ENCODE measurements at places on chromosomes 5 and 9.

DNA sequence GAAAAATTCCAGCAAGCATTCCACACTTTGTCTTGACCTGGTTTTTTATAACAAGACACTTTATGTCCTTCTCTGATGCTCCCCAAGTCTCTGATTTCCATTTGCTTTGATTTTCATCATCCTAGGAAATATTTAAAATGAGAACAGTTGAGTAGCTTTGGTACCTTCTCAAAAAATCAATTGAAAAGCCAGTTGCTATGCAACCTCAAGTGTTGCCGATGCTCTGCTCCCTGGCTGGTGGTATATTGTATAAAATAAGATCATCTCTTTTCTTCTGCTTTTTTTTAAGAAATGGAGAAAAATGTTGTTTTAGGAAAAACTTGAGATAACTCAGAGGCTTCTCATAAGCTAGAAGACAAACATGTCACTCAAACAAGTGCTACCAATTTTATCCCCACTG, 109.7 kb downstream of the ZNF354C start:
- H3K4me1 ChIP-seq = peaks cover 16% of the 10 kb centered on the region
- no peak for DNase-seq
- no peak overlapping the region for H3K4me3 ChIP-seq

- H3K27ac ChIP-seq = no peak overlapping the region
- H3K4me1 ChIP-seq = no peaks in the 10 kb centered on the region
- no peaks in the 10 kb centered on the region for H3K36me3 ChIP-seq
These were observed 168.0 kb downstream of the CCDC171 start for GRCh38 chr9:15720861-15721260.

- H3K4me3 ChIP-seq = no peak overlapping the region
- no peak for DNase-seq
- H3K4me1 ChIP-seq = no peaks in the 10 kb centered on the region
- H3K27ac ChIP-seq = peak overlapping the region; percentile 17
These were observed 26.8 kb upstream of the CSF1R start for GRCh38 chr5:150113047-150113744.

- H3K4me1 ChIP-seq = peaks cover 8% of the 10 kb centered on the region
- no peaks in the 10 kb centered on the region for H3K36me3 ChIP-seq
- no peaks in the 10 kb centered on the region for H3K27me3 ChIP-seq
- H3K27ac ChIP-seq = no peak overlapping the region
- DNase-seq = no peak
These were observed 179.1 kb downstream of the FGF1 start for GRCh38 chr5:142506756-142507155.

DNA sequence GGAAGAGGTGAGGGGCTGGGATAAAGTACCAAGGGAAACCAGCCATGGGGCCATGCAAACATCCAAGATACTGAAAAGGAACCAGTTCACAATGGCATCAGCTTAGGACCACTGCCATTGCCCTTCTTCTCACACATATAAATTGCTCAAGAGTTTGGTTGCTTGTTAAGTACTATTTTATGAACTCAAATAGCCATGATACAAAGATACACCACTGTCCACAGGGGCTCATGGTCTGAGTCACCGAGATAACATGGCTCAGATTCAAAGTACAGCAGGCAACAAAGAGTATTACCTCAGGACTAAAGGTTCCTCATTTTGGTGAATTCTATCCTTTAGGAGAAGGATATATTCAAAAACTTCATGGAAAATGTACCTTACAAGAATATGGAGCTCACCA, 55.6 kb downstream of the FANCC start:
- H3K4me3 ChIP-seq = no peak overlapping the region
- DNase-seq = no peak
- no peaks in the 10 kb centered on the region for H3K27me3 ChIP-seq
- H3K27ac ChIP-seq = no peak overlapping the region
- no peaks in the 10 kb centered on the region for H3K36me3 ChIP-seq

- H3K4me1 ChIP-seq = peaks cover 6% of the 10 kb centered on the region
- H3K27ac ChIP-seq = no peak overlapping the region
- no peaks in the 10 kb centered on the region for H3K27me3 ChIP-seq
- no peaks in the 10 kb centered on the region for H3K36me3 ChIP-seq
These were observed 155.0 kb downstream of the GLIS3 start for GRCh38 chr9:4144869-4145268.

- no peaks in the 10 kb centered on the region for H3K27me3 ChIP-seq
- DNase-seq = no peak
- peaks cover 5% of the 10 kb centered on the region for H3K4me1 ChIP-seq
- H3K4me3 ChIP-seq = no peak overlapping the region
- H3K27ac ChIP-seq = peak overlapping the region; percentile 94
These were observed 12.3 kb downstream of the PDLIM4 start for GRCh38 chr5:132269635-132270334.

DNA sequence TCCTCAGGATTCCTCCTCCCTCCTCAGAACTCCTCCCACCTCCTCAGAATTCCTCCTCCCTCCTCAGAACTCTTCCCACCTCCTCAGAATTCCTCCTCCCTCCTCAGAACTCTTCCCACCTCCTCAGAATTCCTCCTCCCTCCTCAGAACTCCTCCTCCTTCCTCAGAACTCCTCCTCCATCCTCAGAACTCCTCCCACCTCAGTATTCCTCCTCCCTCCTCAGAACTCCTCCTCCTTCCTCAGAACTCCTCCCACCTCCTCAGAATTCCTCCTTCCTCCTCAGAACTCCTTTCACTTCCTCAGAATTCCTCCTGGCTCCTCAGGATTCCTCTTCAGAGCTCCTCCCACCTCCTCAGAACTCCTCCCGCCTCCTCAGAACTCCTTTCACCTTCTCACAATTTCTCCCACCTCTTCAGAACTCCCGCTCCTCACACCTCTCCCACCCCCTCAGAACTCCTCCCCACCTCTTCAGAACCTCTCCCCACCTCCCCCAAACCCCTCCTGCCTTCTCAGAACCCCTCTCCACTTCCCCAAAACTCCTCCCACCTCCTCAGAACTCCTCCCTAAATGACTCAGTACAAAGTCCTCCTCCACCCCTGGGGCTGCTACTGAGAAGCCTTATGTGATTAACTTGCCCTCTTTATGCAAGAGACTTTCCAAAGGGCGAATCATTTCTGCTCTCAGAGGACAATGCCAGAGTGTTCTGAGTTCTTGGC, 23.2 kb downstream of the SLC46A2 start:
- H3K27me3 ChIP-seq = no peaks in the 10 kb centered on the region
- H3K36me3 ChIP-seq = no peaks in the 10 kb centered on the region
- H3K4me1 ChIP-seq = peaks cover 7% of the 10 kb centered on the region
- peak overlapping the region; percentile 61 for H3K27ac ChIP-seq

DNA sequence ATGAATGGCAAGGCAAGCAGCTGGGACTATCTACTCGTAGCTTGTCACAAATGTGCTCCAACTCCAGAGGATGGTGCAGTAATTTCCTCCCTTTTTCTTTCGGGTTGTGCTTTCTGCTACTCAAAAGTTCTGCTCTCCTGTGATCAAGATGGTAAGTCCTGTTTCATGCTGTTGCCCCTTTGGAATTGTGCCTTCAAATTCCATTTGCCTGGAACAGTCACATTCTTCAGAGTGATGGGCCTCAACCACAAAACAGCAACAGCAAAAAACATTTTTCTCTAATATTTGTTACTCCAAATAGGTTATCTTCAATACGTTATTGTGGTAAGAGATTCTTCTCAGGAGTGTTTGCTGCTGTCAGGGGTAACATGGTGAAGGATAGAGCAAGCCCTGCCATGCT, 209.3 kb downstream of the PALM2AKAP2 start:
- no peak overlapping the region for H3K4me3 ChIP-seq
- DNase-seq = no peak
- H3K4me1 ChIP-seq = no peaks in the 10 kb centered on the region
- H3K36me3 ChIP-seq = no peaks in the 10 kb centered on the region
- H3K27me3 ChIP-seq = no peaks in the 10 kb centered on the region

- H3K27me3 ChIP-seq = no peaks in the 10 kb centered on the region
- no peaks in the 10 kb centered on the region for H3K36me3 ChIP-seq
- H3K4me1 ChIP-seq = no peaks in the 10 kb centered on the region
- no peak overlapping the region for H3K27ac ChIP-seq
- DNase-seq = no peak
These were observed 49.0 kb upstream of the ATG10 start for GRCh38 chr5:81922854-81923279.

GRCh38 chr5:158382473-158382872, 523.5 kb upstream of the CLINT1 start:
- DNase-seq = peak; percentile 4
- H3K36me3 ChIP-seq = no peaks in the 10 kb centered on the region
- no peak overlapping the region for H3K27ac ChIP-seq
- H3K27me3 ChIP-seq = no peaks in the 10 kb centered on the region

DNA sequence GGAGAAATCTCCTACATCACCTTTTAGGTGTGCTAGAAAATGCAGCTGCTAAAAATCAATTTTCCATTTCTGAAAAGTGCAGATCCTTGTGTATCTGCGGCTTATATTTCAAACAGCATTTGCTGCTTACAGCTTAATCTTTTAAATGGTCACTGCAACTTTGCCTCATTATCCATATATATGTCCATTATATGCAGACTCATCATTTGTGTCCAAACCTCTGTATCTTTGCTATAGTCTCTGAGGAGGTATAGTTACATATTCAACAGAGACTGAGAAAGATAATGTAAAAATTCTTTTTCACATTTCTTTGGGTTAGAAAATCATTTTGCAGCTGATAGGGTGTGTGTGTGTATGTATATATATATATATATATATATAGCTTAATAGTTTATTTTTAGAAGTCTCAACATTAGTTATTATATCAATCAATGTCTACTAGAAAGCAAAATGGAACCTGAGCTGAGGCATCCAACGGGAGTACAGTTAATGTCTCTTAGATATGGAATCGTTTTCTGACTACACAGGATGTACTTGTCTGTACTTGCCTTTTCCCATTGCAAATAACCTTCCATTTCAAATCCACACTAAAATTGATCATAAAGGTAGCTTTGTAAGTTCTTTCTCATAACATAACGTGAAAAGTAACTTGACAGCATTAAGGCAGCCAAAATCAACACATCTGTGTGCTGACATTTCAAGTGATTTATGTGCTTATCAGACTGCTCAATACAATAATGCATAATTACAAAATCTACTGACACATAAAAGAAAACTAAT, 267.0 kb upstream of the HAPLN1 start:
- no peak overlapping the region for H3K4me3 ChIP-seq
- H3K27me3 ChIP-seq = no peaks in the 10 kb centered on the region
- H3K36me3 ChIP-seq = no peaks in the 10 kb centered on the region

DNA sequence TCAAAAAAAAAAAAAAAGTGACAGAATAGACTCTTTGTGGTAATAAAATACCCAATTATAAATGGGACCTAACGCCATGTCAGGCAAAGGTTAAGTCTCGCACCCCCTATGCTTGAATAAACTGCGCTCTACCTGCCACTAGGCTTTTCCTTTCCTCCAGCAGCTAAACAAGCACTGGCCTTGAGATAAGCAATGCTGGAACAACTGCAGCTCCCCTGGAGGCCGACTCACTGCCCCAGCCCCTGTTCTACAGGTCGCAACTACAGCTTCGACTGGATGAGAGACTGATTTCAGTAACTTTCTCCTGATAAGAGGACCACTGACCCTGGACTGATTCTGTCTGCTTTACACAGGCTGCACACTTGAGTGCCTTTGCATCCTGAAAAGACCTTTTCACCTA, 210.2 kb downstream of the HSPA4 start:
- H3K36me3 ChIP-seq = no peaks in the 10 kb centered on the region
- H3K4me1 ChIP-seq = no peaks in the 10 kb centered on the region
- no peak for DNase-seq
- H3K27me3 ChIP-seq = no peaks in the 10 kb centered on the region
- no peak overlapping the region for H3K4me3 ChIP-seq

GRCh38 chr5:13331585-13331984, 612.9 kb downstream of the DNAH5 start:
- no peak overlapping the region for H3K27ac ChIP-seq
- no peaks in the 10 kb centered on the region for H3K27me3 ChIP-seq
- DNase-seq = no peak
- H3K4me1 ChIP-seq = no peaks in the 10 kb centered on the region
- no peak overlapping the region for H3K4me3 ChIP-seq

DNA sequence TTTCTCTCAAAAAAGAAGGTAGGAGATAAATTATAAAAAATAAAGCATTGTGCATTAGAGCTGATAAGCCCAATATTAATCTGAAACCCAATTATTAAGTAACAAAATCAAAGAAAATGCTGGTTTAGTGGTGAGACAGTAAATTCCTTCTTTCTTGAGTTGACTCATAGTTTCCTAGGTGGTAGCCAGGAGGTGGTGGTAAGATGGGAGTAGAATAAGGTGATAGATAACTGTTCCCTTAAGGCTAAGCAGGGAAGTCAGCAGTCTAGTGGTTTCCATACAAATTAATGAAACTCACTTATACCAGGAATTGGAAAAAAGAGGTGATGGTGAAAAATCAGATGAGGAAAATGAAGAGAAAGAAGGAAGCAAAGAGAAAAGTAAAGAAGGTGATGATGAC, 23.2 kb downstream of the LYSMD3 start:
- H3K27ac ChIP-seq = no peak overlapping the region
- no peaks in the 10 kb centered on the region for H3K27me3 ChIP-seq
- no peaks in the 10 kb centered on the region for H3K4me1 ChIP-seq
- no peak for DNase-seq
- H3K4me3 ChIP-seq = no peak overlapping the region
- no peaks in the 10 kb centered on the region for H3K36me3 ChIP-seq

GRCh38 chr5:180208038-180208434, 975 bp downstream of the RASGEF1C start:
- H3K4me1 ChIP-seq = peaks cover 21% of the 10 kb centered on the region
- H3K27ac ChIP-seq = no peak overlapping the region
- no peaks in the 10 kb centered on the region for H3K36me3 ChIP-seq
- H3K27me3 ChIP-seq = peaks cover 7% of the 10 kb centered on the region
- DNase-seq = no peak

DNA sequence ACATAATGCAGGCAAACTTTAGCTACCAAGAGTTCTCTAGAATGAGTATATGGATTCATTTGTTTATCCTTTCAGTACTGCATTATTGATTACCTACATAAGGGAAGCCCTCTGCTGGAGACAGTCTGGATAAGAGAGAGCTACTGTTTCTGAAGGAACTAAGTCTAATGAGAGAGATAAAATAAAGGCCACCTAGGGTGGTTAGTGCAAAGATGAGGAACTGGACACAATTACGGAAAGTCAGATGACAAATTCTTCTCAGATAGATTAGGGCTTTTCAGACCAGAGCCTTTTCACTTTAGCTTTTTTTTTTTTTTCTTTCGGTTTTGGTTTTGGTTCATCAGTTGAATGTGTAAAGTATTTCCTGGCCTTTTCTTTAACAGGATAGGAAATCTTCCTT, 31.3 kb downstream of the ISOC1 start:
- H3K27ac ChIP-seq = no peak overlapping the region
- DNase-seq = no peak
- H3K4me3 ChIP-seq = no peak overlapping the region
- no peaks in the 10 kb centered on the region for H3K36me3 ChIP-seq
